ACHN (cell line): ENCODE measurements at places on chromosomes 13 and 19.
A peak's percentile ranks its signal among the peaks of the same experiment; 100 is the strongest.

- peak; percentile 41 for DNase-seq
Measured at GRCh38 chr13:27283906-27284493, 13.4 kb downstream of the RASL11A start.

GRCh38 chr13:112102243-112102642 lies 35.3 kb downstream of the SOX1 start:
- DNase-seq: no peak

- DNase-seq: no peak
Measured at GRCh38 chr19:11338121-11338520, 1.3 kb downstream of the RAB3D start.

DNA sequence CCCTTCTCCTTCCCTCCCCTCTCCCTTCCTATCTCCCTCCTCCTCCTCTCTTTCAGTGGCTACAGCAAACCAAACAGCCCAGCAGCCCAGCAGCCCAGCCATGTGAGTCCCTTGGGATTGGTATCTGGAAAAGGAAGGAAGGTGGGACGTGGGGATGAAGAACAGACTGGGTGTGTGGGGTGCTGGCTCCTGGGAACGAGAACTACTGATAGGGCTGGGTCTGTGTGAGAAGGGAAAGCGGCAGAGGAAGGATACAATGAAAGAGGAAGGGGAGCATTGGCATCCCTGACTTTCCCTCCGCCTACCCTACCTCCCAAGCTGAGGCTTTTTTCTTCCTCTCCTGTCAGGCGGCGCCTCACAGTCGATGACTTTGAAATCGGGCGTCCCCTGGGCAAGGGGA lies 863 bp downstream of the AURKC start:
- DNase-seq: no peak

- DNase-seq: no peak
Measured at GRCh38 chr13:31649766-31650165, 89.6 kb upstream of the RXFP2 start.

DNA sequence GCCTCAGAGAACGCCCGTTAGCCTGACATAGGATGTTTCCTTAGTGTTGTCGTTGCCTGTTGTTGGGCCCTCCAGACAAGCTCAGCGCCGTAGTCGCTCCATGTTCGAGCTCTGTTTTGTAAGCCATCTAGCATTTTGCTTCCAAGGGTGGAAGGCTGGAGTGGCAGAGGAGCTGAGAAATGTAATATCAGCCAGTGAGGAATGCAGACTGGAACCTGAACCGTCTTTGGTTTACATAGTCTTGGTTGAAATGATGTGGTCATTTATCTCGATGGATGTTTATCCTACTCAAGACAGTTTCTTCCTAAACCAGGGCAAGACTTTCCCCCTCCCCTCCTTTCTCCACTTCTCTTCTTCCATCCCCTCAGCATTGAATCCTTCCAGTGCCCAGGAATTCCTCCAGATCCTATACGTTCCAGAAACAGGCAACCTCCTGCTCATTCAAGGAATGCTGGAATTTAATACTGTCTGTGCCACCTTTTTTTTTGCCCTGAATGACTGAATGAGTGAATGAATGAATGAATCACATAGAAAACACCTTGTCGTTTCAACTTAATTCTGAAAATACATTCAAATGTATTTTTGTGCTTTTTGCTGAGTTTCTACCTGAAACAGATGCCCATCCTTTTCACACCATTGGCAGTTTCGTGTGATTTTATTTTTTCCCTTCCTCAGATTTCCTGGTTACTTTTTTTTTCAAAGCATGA lies 109.5 kb upstream of the MBNL2 start:
- DNase-seq: no peak
